GM23248 (cell line): ENCODE measurements at places on chromosomes 2 and 18. TPM values are rescaled to one million over a fixed set of nuclear protein-coding genes. Genes with fewer than 3 reads are reported as not detected.

TMEM247 gene
- not detected in 2 replicates for total RNA-seq

ZBTB7C gene
- total RNA-seq = not detected in 2 replicates

DNA sequence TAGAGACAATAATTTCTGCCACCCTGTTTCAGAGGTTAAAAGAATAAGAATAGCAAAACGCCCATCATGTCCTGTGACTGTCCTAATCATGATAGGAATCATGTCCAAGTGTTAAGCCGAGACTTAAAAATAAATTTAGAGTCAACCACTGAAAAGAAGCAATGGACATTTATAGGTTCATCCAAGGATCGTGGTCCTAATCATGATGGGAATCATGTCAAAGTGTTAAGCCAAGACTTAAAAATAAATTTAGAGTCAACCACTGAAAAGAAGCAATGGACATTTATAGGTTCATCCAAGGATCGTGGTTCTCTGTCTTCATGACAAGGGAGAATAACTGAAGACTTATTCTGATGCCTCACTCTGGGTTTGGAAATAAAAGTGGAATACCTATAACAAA lies 73.6 kb downstream of the PDE11A start:
- DNase-seq = no peak

RAB31 gene
- 40.5 and 49.2 TPM in 2 replicates for total RNA-seq

DNA sequence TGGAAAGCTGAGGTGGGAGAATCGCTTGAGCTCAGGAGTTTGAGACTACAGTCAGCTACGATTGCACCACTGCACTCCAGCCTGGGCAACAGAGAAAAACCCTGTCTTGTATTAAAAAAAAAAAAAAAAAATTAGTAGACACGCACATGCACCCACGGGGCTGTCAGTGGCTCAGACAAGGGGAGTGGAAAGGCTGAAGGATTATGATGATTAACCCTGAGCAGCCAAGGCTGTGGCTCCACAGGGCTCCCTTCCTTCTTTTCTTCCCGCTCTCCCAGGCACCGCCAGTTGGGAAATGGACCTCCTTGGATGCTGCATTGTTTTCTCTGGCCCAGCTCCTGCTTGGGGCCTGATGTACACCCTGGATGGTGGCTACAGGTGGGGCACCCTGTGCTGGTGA lies 49.0 kb upstream of the RAB6C start:
- no peak for DNase-seq

SLC19A3 gene
- 0.65 and 0.89 TPM in 2 replicates for total RNA-seq

DNA sequence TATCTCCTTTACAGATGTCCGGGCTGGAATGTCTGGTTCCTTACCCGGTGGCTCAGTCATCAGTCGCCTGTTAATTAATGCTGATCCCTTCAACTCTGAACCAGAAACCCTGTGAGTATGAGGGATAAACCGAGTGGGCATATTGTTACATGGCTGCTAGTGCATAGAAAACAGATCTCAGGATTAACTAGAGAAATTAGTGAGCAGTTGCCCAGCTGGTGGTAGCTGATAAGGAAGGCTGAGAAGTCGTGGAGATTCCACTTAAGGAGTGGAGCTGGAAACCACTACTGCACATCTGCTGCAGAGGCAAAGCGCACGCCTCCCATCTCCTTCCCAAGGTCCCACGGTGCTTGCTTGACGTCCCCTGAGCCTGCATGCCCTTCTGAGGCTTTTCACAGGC lies 97.7 kb downstream of the DGKD start:
- no peak for DNase-seq

DNA sequence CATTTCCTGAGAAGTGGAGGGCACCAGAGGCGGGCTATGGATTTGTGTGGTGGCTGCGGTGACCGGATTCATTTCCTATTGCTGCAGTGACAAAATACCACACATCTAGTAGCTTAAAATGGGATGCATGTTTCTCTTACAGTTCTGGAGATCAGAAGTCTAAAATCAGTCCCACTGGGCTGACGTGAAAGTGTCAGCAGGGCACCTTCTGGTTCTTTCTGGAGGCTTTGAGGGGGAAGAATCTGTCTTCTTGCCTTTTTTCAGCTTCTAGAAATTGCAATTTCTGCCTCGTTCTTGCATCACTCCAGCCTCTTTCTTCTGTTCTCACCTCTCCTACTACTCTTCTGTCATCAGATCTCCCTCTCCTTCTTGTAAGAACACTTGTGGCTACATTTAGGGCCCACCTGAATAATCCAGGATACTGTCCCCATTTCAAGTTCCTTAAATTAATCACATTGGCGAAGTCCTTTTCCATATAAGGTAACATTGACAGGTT lies 111.2 kb downstream of the MARCHF4 start:
- no peak for DNase-seq

DNA sequence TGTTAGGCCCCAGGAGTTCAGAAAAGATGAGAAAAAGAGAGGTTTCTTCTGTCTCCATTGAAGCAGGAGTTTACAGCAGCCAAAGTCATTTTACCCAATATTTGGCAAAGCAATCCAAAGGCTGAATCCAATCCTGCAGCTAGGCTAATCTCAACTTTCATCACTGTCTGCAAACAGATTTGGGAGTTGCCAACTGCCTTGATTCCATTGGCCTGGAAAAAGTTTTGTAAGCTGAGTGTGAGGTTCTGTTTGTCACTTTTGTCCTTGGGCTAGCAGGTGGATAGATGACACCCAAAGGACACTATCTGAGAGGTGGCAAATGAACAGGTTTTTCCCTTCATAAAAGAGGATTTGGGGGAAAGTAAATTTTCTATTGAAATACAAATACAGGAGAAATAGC lies 56.6 kb upstream of the SETBP1 start:
- no peak for DNase-seq

DNA sequence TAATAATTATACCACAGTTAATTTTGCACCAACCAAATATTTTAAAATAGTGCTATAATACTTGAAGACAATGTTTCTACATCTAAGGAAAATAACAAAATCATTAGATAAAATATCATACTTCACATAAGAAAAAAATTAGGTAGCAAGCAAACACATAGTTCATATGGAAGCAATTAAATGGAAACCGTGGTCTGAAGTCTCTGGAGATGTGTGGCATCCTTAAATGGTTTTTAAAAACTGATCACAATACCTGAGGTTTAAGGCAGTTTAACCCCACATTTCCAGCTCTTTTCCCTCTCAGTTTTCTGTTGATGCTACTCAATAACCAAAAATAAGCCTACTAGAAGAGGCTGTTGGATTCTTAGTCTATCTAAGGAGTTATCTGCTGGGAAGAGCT lies 71.3 kb downstream of the ASXL2 start:
- DNase-seq = peak; percentile 5

DCDC2C gene
- not detected in 2 replicates for total RNA-seq

HJURP gene
- 10.9 and 13.2 TPM in 2 replicates for total RNA-seq

DNA sequence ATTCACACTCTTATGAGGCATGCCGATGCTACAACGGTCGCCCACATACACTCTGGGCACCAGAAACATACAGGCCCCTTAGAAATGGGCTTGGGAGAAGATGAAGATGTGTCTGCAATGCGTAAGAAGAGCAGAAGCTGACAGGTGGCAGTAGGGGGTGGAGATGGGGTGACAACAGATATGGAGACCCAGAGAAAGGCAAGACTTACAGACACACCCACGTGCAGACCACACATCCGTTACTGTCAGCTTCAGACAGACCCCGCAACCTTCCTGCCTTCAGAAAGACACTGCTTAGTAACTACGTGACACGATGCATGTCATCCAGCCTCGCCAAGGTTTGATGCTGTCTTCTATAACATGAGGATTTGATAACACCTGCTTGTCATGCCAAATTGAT lies 89.5 kb downstream of the ZFP36L2 start:
- no peak for DNase-seq

GRCh38 chr2:97998431-97999005 lies 2.8 kb upstream of the TMEM131 start:
- no peak for DNase-seq

FHOD3 gene
- total RNA-seq = 10.1 and 13.5 TPM in 2 replicates

GRCh38 chr18:6414118-6414722 lies 491 bp downstream of the L3MBTL4 start:
- peak; percentile 36 for DNase-seq

GRCh38 chr18:52678034-52678433 lies 338.0 kb downstream of the DCC start:
- DNase-seq = no peak

DNA sequence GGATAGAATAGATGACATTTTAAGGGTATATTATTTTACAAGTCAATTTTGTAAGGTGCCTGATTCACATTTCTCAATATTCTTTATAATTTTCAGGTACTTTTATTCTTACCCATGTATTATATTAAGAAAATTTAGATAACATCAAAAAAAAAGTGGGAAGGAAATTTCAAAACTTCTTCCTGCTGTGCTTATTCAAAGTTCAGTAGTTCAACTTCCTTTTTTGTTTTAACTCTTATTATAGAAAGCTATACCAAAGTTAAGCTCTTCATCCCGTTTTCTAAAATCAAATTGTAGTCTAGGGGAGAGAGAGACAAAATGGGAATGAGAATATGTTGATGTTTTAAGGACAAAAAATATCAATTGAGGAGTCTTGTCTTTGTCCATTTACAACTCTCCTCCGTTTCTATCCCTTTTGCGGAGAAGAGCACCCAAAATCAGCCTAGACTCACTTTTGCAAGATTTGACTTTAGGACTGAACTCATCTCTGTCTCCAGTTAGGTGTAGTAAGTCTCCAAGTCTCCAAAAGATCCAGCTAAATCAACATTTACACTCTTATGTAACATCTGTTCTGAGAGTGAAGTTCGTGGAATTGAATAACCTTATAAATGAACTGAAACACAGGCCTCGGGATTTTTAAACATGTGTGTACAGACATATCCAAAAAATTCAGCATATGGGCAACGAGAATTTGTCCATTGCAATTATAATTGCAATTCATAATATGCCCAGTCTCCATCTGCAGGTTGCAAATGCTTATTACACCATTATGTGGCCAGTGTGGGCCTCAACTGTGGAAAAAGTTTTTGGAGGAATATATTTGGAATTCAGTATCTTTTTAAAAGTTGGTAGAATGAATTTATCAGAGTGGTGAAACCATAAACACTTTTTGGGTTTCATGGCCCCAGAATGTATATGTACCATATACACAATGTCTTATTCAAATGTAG lies 23.9 kb downstream of the FAM124B start:
- DNase-seq = no peak

ERFE gene
- total RNA-seq = 0.51 and 0.86 TPM in 2 replicates

ITGA4 gene
- total RNA-seq = 33.3 and 40.0 TPM in 2 replicates

GRCh38 chr2:112841295-112842044 lies 4.9 kb upstream of the IL1B start:
- DNase-seq = no peak

LINC00305 gene
- not detected in 2 replicates for total RNA-seq

TGFA gene
- 14.8 and 17.3 TPM in 2 replicates for total RNA-seq

GRCh38 chr2:164053021-164053420 lies 317.2 kb upstream of the FIGN start:
- no peak for DNase-seq

DGKD gene
- 4.0 and 5.1 TPM in 2 replicates for total RNA-seq

C2orf80 gene
- total RNA-seq = not detected in 2 replicates

DNA sequence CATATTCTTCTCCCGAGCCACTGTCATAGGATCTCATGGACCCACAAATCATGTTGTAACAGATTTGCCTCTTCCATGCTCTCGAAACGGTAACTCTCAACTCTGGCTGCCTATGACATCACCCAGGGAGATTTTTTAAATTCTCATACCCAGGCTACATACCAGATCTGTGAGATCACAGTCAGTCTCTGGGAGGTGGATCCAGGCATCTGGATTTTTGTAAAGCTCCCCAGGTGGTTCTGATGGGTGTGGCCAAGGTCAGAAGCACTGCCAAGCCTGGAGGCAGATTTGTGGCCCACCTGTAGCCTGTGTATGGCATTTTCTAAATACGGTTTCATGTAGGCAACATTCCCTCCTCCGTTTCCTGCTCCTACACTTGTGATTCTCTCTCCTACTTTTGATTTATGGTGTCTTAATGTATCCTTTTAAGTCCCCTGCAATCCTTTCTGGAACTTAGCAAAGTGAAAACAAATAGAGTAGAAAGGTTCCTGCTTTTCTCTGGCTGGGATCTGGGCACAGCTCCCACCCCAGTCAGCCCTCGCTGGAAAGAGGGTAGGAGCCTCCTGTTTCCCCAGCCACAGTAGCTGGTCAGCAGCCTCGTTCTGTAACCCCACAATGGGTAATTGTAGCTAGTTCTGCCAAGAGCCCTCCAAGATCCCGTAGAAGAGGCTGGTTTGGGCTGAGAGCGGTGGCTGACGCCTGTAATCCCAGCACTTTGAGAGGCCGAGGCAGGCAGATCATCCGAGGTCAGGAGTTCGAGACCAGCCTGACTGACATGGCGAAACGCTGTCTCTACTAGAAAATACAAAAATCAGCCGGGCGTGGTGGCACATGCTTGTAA lies 96.2 kb downstream of the KLHL29 start:
- DNase-seq = peak; percentile 81

- DNase-seq = peak; percentile 80
Measured at GRCh38 chr2:188668017-188668680, 306.0 kb upstream of the COL3A1 start.

GPR45 gene
- total RNA-seq = not detected in 2 replicates

DNA sequence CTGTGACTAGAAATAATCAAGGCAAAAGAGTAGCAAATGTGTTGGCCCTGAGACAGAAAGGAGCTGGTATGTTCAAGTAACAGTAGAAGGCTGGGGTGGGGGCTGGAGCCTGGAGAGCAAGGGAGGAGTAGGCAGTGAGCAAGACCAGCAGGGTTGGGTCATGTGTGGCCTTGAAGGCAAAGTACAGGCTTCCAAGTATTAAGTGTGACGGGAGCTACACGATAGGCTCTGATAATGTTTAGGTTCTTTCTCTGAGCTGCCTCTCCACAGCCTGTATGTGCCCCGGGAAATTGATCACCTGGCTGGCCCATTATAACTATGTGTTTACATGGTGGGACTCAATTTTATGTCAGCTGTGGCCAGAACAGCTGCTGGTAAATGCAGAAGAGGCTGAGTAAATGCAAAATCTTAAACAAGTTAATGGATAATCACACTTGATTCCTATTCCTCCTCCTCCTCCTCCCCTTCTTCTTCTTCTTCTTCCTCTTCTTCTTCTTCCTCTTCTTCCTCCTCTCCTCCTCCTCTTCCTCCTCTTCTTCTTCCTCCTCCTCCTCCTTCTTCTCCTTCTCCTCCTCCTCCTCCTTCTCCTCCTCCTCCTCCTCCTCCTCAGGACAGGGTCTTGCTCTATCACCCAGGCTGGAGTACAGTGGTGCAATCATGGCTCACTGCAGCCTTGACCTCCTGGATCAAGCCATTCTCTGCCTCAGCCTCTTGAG lies 9.3 kb downstream of the IL1F10 start:
- DNase-seq = no peak

DNA sequence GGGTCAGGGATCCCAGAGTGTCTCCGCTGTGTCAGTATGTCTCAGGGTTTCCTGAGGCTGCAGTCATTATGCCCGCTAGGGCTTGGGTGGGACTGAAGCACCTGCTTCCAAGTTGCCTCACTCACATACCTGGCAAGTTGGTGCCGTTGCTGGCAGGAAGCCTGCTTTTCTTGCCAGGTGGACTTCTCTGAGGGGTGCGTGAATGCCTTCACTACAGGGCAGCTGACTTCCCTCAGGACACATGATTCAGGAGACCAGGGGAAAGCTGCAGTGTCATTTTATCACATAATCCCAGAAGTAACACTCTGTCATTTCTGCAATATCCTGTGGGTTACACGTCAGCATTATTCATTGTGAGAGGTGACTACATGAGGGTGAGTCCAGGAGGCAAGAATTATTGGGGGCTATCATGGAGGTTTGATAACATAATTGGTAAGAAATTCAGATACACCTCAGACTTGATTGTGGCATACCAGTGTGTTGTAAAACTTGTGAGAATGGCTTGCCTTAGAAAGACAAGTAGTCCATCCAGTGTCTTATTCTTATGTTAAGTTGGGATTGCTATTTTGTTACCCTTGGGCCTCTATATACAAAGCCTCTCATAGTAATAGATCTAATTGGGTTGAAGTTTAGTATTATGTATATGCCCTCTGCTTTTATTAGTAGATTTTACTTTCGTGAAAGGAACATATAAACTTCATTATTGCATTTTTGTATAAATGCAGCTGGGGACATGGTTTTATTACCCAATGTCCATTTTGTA lies 44.1 kb downstream of the NEDD4L start:
- DNase-seq = peak; percentile 11
